ENCODE measurements at places on chromosomes 3 and 15. TPM values are rescaled to one million over a fixed set of nuclear protein-coding genes. Genes with fewer than 3 reads are reported as not detected.

GRCh38 chr3:50147861-50148260 lies 7.3 kb upstream of the SEMA3F start:
- DNase-seq = no peak

The SLC15A2 gene
- total RNA-seq = 2.5 TPM

The SPESP1 gene
- 4.8 TPM for total RNA-seq

DNA sequence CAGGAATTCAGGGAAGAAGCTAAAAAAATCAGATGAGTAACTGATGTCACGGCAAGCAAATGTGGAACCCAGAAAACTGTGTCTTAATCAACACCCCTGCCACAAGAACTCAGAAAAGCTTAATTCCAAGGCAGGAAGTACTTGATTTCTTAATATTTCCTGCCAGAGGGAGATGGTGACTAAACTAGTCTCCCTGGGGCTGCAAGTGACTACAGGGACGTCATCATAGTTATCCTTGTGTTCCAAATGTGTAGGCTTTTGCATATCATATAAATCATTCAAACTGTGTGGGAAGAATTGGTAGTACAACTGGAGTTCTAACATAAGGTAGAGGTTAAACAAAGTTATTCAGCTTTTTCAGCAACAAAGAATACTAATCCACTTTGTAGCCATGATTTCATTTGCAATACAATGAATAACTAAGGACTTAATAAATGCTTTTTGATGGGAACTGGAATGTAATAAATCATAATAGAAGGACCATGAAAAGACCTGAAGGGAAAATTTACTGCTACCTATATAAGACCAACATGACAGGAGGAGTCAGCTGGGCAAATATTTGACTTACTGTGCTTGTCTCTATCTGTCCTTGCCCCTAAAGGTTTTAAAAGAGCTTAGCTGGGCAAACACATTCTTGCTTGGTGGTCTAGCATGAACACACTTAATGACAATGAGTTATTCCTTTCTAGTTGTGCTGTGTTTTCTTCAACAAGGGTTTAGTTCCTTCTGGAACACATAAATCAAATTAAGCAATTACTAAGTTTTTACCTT lies 76.0 kb upstream of the NECTIN3 start:
- DNase-seq = no peak

GRCh38 chr3:165885558-165886270 lies 48.5 kb upstream of the BCHE start:
- no peak for DNase-seq

DNA sequence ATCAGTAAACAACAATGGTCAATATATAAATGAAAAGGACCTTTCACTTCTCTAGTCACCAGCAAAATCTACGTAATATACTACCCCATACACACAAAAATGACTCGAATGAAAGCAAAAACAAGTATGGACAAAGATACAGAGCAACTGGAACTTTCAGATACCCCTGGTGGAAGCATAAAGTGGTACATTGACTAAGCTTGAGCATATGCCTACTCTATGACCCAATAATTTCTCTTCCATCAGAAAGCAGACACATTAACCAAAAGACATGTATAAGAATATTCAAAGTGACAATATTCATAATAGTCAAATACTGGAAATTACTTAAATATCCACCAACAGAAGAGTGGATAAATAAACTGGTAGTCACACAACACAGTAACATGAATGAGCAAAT lies 86.0 kb downstream of the EFL1 start:
- no peak for DNase-seq

DNA sequence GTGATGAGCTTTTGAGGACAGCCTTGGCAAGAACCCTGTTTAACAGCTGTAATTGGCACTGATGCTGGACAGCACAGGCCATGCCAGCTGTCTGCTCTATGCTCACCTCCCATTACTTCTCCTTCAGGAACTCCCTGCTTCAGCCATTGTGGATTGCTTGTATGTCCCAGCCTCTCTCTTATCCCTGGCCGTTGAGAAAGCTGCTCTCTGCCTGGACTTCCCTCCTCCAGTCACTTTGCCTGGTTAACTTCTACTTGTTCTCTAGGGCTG lies 444.5 kb downstream of the EPHB1 start:
- no peak for DNase-seq

DNA sequence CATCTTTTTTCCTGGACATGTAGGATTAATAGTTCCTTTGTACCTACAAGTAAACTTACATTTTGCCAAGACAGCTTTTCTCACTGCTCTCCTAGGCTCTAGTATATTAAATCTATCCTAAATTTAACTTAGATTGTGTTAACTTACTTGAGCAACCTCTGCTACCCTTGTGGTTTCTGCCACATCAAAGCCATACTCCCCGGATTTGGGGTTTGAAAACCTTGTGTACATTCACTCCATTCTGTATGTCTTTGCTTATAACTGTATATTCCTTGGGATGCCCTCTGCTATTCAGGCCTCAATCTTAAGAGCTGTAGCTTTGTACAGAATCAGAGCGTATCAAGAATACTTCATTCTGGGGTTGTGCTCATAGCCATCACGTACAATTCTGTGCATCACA lies 60.4 kb downstream of the ARIH1 start:
- DNase-seq = no peak

DNA sequence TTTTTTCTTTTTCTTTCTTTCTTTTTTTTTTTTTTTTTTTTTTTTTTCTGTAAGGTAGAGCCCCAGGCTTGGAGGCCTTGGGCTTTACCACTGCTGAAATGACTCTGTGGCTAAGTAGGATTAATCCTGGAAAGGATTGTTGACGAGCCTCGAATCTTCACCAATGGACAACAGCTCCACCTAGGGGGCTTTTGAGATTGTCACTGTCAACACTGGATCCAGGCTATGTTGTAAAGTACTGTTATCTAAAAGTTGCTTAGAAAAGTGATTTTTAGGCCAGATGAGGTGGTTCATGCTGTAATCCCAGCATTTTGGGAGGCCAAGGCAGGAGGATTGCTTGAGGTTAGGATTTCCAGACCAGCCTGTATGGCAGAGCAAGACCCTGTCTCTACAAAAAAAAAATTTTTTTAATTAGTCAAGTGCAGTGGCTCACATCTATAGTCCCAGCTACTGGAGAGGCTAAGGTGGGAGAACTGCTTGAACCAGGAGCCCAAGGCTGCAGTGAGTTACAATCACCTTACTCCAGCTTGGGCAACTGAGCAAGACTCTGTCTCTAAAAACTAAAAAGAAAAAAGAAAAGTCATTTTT lies 41.6 kb downstream of the KLHL18 start:
- no peak for DNase-seq

- no peak for DNase-seq
These were observed 115.2 kb upstream of the TLE3 start for GRCh38 chr15:70212963-70213315.

The AMIGO3 gene
- not detected for total RNA-seq

DNA sequence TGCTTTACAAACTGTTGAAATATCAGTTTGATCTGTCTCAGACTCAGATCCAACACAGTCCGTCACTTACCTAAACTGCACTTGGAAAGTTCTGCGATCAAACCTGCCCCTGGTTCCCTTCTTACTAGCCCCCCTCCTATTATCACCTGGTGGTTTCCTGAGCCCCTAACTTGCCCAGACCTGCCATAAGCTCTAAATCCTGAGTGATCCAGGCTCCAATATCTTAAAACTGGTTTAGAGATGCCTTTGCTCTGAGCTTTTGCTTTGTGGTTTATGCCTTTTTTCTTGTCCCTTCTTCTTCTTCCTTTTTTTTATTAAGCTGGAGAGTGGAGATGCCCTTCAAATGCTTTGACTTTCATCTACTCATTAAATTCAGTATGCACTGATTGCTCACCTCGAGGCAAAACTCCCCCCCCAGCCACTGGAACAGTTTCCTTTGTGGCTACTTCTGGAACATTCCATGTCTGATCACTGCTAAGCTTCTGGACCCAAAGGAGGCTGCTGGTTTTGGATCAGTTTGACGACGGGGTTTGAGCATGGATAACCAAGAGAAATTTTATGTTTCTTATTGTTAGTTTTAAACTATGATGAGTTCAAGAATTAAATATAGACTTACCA lies 3.5 kb upstream of the ITGB5 start:
- no peak for DNase-seq

DNA sequence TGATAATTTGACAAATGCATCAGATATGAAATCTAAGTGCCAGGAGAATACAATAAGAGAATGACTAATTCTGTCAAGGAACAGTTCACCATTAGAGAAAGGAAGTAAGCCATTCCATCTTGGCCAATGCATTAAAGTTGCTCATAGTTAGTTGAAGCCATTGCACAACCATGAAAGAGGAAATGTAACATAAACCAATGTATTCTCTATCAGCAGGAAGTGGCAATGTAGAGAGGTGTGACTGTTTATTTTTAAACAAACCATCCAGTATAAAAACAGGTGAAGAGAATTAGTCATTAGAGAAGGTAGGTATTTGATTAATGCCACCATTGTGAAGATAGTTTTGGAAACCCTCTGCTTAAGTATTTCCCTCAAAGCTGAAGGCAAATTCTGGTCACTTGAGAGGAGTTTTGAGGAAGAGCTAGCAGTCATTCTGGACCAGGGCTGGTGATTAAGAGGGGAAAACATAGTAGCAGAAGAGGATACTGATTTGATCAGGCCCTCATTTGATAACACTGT lies 10.7 kb upstream of the ANXA2 start:
- no peak for DNase-seq

DNA sequence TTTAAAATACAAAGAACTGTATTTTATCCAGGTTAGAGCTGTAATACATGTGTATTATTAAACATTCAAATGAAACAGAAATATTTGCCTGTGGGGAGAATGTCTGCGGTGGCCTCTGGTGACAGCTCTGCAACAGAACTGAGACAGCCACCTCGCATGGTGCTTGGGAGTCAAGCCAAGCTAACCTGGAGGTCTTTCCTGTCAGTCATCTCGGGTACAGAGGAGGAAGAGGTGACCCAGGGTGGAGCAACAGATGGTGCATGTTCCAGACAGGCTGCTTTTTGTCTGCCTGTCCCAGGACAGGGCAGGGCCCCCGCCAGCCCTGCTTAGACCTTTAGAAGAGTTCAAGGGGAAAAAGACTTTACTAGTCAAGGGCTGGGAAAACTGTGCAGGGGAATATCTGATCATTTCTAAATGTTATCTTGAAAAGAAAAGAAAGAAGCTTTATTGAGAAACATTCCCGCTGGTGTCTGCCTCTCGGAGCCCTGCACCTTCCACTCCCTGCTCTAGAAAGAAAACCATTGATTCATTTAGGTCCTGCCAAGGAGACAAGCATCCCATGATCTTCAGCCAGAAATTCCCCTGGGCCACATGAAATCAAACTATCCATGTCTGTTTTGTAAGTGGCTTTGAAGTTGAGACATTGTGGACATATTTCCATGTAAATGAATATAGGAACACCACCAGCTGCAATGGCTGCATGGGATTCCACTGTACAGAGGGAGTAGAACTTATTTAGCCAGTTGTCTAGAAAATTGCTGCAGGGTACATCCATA lies 5.5 kb upstream of the NR2E3 start:
- DNase-seq = no peak

DNA sequence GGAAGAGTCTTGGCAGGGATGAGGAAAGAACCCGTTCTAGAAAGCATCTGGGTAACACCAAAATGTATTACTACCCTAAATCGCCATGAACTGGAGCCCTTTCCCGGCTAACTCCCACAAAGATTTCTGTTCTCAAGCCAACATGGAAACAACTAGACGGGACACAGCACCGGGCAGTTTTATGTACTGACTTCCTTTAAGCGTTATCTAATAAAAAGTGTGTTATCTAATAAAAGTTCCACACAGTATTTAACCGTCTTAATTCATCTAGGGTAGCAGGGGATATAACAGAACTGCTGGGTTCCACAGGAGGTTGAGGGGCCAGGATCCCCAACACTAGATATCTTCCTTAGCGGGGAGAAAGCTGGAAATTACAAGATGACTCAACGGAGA lies 347 bp upstream of the C3orf62 start:
- DNase-seq = no peak

The P3H2 gene
- total RNA-seq = 39.5 TPM

Measured in left colon (tissue), 2 donors.